ENCODE measurements at places on chromosomes 7 and 10.

GRCh38 chr7:116752305-116753074 lies 80.5 kb downstream of the MET start:
- DNase-seq = no peak

GRCh38 chr7:46493196-46493595 lies 572.1 kb upstream of the IGFBP3 start:
- no peak for DNase-seq

DNA sequence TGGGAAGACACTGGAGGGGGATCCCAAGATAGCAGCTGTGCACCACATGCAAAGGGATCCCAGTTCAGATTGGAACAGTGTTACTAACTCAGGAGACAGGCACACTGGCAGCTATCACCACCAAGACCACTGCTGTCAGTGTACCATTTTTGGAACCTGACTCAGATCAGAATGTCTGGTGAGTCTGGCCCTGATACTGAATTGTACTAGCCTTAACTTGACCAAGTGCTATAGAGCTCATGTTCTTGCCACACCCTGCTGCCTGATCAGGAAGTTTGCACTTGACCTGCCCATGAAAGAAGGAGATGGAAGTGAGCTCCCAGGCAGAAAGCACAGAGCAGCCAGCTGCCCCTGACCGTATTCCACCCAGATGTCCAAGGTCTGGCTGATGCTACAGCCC lies 4.8 kb upstream of the PRRT4 start:
- DNase-seq = no peak

DNA sequence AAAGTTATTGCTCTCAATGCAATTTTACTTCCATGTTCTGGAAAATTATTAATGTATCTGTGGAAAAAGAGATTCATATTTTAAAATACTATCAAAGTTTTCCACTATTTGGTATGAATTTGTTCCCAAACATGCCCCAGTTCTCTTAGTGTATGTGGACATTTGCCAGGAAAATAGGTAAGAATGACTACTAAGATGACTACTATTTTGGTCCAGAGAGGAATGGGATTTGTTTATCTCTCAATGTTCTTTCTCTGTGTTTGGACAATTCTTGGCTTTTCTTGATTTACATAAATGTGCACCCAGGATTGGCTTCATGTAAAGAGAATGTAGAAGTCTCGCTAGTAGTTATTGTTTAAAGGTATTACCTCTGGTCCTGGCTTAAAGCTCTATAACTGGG lies 60.3 kb upstream of the POT1 start:
- no peak for DNase-seq

DNA sequence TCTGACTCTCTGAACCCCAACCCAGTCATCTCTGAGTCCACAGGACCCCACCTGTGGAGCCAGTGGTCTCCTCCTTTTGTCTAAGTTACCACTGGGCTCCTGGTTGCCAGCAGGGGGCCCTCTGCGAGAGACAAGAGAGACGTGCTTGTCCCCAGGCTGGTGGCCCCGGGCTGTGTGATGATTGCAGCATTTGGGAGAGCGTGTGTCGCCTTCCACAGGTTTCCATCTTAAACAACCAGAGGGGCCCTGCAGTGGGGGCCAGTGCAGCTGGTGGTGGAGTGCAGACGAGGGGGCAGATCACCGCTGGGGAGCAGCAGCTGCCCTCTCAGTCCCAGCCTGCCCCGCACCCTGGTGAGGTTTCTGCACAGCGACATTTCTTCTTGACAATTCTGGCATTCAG lies 122.4 kb upstream of the PPP2R2D start:
- DNase-seq = no peak

DNA sequence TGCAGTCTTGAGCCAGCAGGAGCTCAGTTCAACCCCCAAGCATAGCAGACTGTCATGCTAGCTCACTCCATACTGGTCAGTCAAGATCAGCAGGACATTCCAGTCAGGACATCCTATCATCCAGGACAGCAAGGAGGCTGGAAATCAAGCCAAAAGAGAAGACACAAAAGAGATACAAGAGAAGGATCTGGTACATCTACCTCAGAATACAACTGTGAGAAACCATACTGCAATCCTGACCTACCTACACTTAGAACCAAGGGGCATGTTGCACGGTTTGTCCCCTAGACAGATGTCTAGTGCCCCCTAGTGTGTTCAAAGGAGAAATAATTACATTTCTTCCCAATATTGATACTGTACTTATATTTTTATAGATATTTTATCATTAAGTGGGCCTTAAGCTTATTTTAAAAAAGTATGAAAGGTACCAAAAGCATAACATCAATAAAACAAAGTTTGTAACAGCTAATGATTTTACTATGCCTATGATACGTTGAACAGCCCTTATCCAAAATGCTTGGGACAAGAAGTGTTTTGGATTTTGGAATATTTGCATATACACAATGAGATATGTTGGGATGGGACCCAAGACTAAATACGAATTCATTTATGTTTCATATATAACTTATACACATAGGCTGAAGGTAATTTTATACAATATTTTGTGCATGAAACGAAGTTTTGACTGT lies 26.7 kb downstream of the ERCC6 start:
- no peak for DNase-seq

- DNase-seq = no peak
Observed at GRCh38 chr7:44323381-44324203, 1.8 kb downstream of the CAMK2B start.

GRCh38 chr7:130902755-130903357 lies 168.8 kb upstream of the KLF14 start:
- DNase-seq = no peak
